CD4-positive, alpha-beta T cell treated with Interleukin-12 subunit alpha and Interleukin-12 subunit beta, for 1 hour (primary cell): ENCODE measurements at places on chromosomes 6 and 20.

DNA sequence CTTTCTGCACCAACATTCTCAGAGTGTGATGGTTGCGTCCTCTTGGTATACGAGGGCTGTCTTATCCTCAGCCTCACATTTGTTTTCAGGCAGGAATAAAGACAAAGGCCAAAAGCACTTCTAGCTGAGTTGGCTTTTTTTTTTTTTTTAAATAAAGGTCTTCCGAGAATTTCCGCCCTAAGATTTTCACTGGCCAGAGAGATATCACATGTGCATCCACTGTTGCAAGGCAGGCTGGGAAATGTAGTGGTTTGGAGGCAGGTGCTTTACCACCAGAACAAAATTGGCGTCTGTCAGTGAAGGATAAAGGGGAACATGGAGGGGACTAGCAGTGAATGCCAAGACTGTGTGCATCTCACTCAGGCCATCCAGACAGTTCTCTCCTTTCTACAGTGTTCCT lies 334.9 kb upstream of the SOX4 start:
- no peak for DNase-seq

- DNase-seq = no peak
These were observed 344.7 kb downstream of the NKAIN2 start for GRCh38 chr6:124148236-124148957.

- no peak for DNase-seq
These were observed 422.0 kb upstream of the HS3ST5 start for GRCh38 chr6:114764866-114765265.

- DNase-seq = no peak
These were observed 218.1 kb upstream of the SOX4 start for GRCh38 chr6:21375151-21376116.

- no peak for DNase-seq
These were observed 193.7 kb downstream of the EYA2 start for GRCh38 chr20:47088335-47088734.

DNA sequence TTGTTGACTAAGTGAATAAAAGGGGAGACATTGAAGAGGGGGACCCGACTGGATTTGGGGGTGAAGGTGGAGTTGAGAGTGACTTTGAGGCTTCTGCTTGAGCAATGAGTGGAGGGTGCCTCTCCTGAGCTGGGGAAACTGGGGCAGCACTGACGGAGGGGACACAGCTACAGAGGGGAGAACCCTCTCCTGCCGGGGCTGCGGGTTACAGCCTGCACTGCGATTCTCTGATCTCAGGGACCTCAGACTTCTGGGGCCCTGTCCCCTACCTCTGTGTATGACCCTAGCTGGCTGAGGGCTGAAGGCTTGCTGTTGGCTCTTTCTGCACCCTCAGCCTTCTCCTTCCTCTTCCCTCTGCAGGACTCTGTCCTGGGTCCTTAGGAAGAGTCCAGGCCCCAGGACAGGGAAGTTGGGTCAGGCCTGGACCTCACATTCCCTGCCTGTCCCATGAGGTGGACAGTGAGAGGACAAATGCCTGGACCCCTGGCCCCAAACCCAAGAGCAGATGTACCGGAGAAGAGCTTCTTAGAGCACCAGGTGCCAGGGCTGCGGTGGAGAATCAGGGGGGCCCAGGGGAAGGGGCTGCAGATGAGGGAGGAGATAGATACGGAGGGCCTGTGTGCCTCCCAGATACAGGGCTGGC lies 13.7 kb upstream of the FAM110A start:
- no peak for DNase-seq

DNA sequence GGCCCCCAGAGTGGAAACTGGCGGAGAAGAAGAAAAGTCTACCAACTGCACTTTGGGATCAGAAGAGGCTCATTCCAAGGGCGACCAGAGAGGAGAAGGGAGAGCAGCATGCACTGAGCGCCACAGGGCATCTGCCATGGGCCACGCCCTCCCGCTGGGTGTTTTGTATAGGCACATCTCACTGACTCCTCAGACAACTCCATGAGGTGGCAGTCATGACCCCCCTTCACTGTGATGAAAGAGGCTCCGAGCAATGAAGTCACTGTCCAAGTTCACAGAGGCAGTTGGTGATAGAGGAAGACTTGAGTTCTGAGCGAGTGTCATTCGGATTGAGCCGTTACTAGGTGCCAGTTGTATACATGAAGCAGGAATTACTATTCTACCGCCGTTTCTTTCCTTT lies 15.4 kb downstream of the BPIFB1 start:
- no peak for DNase-seq

DNA sequence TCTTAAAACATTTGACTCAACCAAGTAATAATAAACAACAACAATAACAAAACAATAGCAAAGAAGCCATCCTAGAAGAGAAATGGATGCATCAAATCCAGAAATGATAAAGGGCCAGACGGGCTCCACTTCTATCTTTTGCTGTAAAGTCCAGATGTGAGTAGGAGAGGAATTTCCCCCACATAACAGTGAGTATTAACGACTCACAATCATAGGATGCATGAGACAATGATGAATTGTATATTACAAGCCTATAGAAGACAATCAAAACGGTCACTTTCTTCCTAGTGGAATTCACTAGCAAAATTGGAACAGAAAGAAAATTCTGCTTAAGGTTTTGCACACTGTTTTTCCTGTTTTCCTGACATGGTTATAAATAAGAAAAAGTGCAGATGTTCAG lies 97.0 kb upstream of the PREP start:
- no peak for DNase-seq

- no peak for DNase-seq
These were observed 55.4 kb downstream of the RAB44 start for GRCh38 chr6:36752886-36753506.

GRCh38 chr20:1800777-1801176 lies 94.4 kb upstream of the SIRPA start:
- no peak for DNase-seq

DNA sequence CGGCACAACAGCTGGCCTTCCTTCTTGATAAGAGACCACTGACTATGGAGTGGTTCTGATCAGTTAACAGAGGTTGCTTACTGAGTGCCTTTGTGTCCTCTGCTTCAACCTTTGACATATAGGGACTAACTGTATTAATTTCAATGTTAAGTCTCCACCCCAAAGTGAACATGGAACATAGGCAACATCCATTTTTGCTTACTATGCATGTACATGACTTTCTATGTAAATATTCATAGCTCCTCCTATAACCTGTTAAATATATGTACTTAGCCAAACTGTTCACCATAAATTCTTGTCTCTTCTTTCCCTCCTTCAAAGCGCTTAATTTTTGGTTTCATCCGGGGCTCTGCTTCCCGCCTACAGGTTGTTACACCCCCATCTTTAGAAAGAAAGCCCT lies 334.8 kb downstream of the EPM2A start:
- DNase-seq = no peak

- no peak for DNase-seq
These were observed 96.6 kb downstream of the BTBD3 start for GRCh38 chr20:12014276-12014675.

- DNase-seq = peak; percentile 58
These were observed 72.8 kb downstream of the RTN4IP1 start for GRCh38 chr6:106556368-106556960.

DNA sequence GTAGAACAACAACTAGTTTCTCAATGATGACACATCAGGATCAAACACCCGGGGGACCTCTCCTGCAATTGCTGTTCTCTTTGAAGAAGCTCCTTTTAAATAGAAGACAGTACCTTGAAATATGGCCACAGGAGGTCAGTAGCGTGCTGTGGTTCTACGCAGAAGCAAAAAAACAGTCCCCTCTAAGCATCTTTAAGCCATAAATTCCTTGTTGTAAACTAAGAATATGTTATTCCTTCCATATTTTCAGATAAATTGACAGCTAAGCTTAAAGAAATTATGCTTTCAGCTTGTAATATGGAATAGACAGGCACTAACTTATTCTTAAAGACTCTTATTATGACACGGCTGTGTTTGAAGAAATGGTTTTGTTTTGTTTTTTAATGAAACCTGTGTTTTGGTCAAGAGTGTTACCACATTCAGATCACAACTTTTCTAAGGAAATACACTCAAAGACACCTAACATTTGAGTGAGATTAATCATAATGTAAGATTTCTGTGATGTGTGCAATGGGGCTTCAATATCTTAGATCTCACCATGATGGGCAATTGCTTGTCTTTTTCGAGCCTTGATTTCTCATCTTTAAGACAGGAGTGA lies 49.7 kb upstream of the IL20RA start:
- peak; percentile 67 for DNase-seq

DNA sequence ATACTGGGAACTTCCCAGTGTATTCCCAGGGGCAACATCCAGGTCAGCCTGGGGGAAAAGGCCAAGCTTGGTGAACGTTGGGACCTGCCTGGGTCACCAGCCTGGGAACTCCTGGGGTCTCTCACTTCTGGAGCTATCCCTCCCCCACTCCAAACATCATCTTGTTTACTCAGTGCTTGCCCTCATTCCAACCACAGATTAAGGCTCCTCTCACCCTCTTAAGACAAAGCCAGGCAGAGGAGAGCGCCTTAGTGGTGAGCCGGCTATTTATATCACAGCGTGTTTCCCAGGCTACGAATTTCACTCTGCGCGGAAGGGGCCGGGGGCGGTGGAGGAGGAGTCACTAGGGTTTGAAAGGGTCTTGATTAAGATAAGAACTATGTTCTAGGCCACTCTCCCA lies 12.1 kb downstream of the PRPH2 start:
- no peak for DNase-seq

DNA sequence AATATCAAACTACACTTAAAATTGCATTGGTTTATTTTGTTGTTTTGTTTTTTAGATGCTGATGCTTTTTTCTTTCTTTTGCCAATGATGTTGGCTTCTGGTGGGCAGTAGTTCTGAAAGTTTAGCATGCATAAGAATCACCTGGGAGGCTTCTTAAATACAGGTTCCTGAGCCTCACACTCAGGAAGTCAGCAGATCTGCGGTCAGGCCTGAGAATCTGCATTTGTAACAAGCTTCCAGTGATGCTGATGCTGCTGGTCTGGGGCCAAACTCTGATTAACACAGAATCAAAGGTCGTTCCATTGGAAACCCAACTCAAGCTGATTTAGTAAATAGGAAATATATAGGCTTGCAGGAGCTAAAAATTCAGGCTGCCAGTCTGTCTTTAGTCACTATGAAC lies 412.9 kb upstream of the SPTLC3 start:
- DNase-seq = no peak

- DNase-seq = no peak
These were observed 114.1 kb downstream of the GJA10 start for GRCh38 chr6:90008189-90008907.

- DNase-seq = no peak
These were observed 1172.2 kb upstream of the CITED2 start for GRCh38 chr6:140546640-140547039.

GRCh38 chr6:72588155-72588554 lies 33.7 kb upstream of the KCNQ5 start:
- DNase-seq = no peak

DNA sequence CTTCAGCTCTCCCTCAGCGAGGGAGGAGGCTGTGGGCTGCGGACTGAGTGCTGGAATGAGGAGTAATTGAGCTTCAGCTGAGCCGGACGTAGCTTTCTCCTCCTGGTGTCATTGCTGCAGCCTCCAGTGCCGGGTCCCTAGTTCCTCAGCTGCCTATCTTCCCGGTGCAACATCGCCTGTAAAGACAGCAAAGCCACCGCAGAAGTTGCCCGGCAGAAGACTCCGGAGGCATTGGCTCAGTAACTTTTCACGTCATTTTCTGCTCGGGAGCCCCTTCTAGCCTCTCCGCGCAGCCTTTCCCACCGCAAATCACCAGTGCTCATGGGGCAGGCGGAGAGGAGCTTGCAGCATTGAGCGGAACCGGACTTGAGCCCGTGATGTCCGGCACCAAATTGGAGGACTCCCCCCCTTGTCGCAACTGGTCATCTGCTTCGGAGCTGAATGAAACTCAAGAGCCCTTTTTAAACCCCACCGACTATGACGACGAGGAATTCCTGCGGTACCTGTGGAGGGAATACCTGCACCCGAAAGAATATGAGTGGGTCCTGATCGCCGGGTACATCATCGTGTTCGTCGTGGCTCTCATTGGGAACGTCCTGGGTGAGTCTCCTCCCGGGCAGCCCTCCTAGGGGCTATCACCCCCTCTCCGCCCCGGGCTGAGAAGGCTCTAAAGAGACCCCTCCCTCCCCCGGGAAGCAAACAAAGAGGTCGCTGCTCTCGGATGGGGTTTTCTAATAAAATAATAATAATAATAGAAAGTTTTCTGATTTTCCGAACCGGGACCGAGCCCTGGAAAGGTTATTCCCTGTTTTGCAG lies at the start of gene HCRTR2:
TSS of gene HCRTR2 (plus strand) at position 305 of the 816 bp plus-strand sequence. CDS start at position 378, 73 bp downstream.
- no peak for DNase-seq

DNA sequence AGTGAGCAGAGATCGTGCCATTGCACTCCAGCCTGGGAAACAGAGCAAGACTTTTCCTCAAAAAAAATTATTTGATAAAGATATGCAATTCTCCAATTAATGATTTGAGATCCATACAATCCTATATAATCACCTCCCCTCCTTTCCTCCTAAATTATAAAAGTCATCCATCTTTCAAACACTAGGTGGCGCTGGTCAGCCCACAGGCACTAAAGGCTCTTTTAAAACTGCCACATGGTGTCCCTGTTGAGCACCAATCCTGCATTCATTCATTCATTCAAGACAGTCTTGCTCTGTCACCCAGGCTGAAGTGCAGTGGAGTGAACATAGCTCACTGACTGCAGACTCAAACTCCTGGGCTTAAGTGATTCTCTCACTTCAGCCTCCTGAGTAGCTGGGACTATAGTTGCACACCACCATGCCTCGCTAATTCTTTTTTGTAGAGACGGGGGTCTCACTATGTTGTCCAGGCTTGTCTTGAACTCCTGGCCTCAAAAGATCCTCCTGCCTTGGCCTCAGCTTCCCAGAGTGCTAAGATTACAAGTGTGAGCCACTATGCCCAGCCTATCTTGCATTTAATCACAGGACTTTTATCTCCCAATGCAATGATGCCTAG lies 58.7 kb upstream of the SLC2A12 start:
- peak; percentile 67 for DNase-seq

DNA sequence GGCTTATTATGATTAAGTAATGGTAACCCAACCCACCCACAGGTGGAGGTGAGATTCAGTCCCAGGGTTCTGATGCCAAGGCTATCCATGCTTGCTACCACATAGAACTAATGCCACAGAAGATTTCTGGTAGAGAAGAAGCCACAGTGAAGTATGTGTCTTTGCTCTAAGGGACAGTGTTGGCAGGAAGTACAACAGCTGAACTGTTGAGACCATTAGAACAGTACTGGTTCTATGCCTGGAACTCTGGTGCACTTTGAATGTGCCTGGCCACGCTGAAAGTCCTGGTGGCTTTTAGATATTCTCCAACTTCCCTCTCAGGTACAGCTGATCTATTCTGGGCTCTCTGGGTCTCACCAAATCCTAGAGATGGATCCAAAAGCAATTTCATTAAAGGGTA lies 7.8 kb downstream of the STX7 start:
- DNase-seq = no peak

DNA sequence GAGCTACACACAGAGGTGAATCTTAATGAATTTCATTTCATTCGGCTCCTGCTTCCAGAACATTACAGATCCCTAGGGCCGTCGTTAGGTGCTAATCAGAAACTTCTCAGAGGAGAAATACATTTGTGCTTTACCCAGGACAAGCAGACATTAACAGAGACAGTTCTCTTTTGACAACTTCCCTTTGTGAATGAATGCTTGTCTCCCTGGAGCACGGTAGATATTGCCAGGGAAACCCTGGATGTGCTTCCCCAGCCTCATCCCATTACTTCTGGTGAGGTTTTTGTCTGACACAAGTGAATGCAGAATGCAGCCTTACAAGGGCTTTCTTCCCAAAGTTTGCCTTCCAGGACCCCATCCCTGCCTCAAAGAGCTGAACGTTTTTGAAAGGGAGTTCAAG lies 105.4 kb downstream of the SYNDIG1 start:
- DNase-seq = no peak

- no peak for DNase-seq
These were observed 102.6 kb downstream of the SNAP25 start for GRCh38 chr20:10321138-10321717.
